ENCODE measurements at places on chromosomes 7 and 10. TPM values are rescaled to one million over a fixed set of nuclear protein-coding genes. Genes with fewer than 3 reads are reported as not detected.

DNA sequence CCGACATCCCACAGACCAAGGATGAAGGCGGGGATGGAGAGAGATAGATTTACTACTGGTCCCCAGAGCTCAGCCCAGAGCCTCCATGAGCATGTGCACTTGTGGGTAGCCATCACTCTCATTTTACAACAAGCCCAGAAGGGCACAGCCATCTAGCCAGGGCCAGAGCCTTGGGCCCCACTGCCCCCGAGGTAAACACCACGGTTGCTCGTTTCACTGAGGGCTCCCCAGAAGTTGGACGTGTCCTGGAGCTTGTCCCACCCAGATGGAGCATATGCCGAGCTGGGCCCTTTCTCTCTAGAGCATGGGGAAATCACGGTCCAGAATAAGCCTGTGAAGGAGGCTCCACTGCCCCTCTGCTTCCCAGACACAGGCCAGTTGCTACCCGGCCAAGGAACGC is 9.0 kb upstream of the TMEM120A start:
- H3K4me1 ChIP-seq = peaks cover 5% of the 10 kb centered on the region
- no peak overlapping the region for H3K4me3 ChIP-seq
- H3K27me3 ChIP-seq = no peaks in the 10 kb centered on the region
- H3K36me3 ChIP-seq = peaks cover 26% of the 10 kb centered on the region
- no peak for DNase-seq

The RELN gene
- total RNA-seq = not detected

The LRMDA gene
- total RNA-seq = not detected

The TEX47 gene
- total RNA-seq = not detected

- H3K4me3 ChIP-seq = no peak overlapping the region
- H3K36me3 ChIP-seq = peaks cover 19% of the 10 kb centered on the region
- H3K27ac ChIP-seq = no peak overlapping the region
Observed at GRCh38 chr10:118692872-118693271, 61.9 kb downstream of the CACUL1 start.

The TCAF2 gene
- total RNA-seq = 31.7 TPM

The OTUD1 gene
- 9.8 TPM for total RNA-seq

DNA sequence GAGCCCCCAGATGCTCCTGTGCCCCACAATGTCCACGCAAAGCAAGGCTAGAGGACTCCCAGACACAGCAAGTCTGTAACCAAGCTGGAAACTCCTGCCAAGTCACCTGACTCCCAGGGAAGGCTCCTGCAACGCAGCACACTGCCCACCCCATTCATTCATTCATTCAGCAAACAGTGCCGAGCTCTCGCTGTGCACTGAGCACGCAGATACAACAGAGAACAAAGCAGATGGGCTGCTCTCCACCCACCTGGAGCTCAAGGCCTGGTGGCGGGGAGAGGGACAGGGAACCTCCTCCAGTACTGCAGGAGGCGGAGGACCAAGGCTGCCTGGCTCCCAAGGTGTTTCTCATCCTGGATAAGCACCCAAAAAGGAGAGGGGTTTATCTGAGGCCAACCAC is 8.6 kb downstream of the KCNH2 start:
- DNase-seq = no peak
- H3K4me3 ChIP-seq = no peak overlapping the region
- no peak overlapping the region for H3K27ac ChIP-seq
- peaks cover 6% of the 10 kb centered on the region for H3K4me1 ChIP-seq
- H3K27me3 ChIP-seq = no peaks in the 10 kb centered on the region

The CXCL12 gene
- not detected for total RNA-seq

GRCh38 chr7:23490357-23491135 is 20.3 kb upstream of the IGF2BP3 start:
- peaks cover 2% of the 10 kb centered on the region for H3K4me1 ChIP-seq
- H3K36me3 ChIP-seq = peaks cover 6% of the 10 kb centered on the region

All from activated naive CD8-positive, alpha-beta T cell treated with anti-CD3 and anti-CD28 coated beads for 36 hours (primary cell).